ENCODE measurements at places on chromosomes 7 and 10.

DNA sequence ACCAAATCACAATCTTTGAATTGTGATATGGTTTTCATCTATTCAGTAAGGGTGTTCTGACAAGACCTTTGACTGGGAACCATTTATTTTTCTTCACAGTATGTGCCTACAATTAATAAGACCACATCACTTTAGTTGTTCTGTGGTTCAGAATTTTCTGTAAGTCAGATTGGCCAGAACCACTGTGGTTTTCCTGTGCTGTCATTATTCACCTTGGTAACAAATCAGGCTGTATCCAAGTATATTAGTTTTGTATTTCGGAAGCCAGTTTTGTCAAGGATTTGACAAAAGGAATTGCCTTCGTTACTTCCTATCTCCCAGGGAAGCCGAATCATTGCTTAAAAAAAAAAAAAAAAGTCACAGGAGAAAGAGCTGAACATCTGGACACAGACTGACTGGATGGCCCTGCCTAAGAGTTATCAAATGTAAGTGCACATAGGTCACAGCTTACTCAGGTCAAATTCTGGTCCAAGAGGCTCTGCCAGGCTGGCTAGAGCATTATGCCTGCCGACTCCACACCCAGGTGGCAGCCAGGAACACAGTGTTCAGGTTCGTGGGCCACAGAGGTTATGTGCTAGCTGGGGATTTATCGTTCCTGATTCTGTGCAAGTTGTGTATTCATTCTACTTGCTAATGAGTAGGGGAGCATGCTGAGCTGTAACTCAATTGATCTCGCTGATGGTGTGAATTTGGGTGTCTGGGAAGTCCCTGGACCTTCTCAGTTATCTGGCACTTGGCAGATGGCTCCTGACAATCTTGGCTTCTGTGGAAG is 175.3 kb downstream of the JAZF1 start:
- DNase-seq: peak; percentile 47

DNA sequence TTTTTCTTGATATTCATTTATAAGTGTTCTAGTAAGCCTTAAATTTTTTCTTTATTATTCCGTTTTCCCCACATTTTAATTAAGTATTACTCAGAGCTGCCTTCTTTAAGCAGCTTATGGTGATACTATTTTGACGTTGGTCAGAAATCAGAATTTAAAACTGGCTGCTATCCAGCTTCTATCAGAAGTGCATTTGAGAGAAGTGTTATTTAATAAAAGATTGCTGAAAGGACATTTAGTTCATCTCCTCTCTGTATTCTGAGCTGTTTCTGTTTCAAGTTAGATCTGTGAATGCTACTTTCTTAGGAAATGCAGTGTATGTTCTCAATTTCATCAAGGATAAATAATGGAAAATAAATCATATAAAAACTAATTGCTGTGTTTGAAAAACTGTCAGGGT is 17.4 kb downstream of the KLHL7 start:
- DNase-seq: no peak

DNA sequence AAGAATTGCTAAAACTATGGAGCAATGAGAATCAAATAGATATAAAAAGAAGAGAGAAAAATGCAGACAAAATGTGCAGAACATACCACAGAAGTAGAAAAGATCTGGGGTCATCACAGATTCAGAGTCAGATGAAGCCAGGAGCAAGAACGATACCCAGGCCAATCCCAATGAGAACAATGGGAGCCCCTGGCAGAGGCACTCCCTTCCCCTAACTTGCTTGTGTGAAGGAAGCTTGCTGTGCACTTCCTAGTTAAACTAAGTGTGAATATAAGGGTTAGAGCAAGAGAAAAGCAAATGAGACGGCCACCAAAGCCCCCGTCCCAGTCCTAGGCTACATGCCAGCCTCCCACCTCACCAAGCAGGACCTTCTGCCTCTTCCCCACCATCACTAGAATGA is 12.7 kb downstream of the PARP12 start:
- no peak for DNase-seq

DNA sequence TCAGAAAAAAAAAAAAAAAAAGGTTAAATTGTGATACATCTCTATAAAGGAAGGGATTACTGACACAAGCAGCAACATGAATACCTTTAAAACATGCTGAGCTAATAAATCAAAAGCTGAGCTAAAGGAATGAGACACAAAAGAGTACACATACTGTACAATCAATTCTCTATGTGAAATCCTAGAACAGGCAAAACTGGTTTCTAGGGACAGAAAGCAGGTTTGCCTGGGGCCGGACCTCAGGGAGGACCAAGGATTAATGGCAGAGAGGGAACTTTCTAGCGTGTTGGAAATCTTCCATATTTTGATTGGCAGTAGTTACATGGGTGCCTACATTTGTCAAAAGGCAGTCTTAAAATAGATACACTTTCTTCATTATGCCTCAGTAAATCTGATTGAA is 52.5 kb downstream of the KLRG2 start:
- no peak for DNase-seq

GRCh38 chr7:51236470-51237132 is 80.0 kb downstream of the COBL start:
- DNase-seq: no peak

- no peak for DNase-seq
Observed at GRCh38 chr7:81014266-81014665, 95.4 kb upstream of the SEMA3C start.

GRCh38 chr10:51397695-51398094 is 301.7 kb downstream of the CSTF2T start:
- peak; percentile 76 for DNase-seq

DNA sequence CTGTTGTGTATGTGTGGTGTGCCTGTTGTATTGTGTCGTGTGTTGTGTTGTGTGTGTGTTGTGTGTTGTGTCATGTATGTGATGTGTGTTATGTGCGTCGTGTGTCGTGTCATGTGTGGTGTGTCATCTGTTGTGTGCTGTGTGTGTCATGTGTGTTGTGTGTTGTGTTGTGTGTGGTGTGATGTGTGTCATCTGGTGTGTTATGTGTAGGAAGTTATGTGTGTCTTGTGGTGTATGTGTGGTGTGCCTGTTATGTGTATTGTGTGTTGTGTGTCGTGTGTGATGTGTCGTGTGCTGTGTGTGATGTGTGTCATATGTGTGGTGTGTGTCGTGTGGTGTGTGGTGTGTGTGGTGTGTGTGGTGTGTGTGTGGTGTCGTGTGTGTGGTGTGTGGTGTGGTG is 145.2 kb downstream of the DNAJB6 start:
- DNase-seq: no peak

DNA sequence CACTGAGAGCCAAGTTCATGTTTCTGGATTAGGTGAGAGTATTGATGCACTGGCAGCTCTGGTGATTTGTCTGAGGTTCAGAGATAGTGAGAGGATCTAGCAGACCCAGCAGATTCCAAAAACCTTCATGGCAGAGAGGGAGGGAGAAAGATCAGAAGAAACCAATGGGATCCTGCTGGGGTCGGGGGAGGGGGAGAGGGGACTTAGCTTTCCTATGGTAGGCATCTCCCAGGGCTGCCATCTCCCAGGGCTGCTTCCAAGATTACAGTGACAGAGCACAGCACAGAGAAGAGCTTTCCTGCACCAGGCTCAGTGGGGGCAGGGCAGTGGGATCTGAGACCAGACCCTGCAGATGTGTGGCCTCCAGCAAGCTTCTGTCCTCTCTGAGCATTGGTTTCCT is 76.8 kb upstream of the GDF10 start:
- DNase-seq: no peak

GRCh38 chr10:49534670-49535381 is 4.1 kb downstream of the ERCC6 start:
- DNase-seq: no peak

DNA sequence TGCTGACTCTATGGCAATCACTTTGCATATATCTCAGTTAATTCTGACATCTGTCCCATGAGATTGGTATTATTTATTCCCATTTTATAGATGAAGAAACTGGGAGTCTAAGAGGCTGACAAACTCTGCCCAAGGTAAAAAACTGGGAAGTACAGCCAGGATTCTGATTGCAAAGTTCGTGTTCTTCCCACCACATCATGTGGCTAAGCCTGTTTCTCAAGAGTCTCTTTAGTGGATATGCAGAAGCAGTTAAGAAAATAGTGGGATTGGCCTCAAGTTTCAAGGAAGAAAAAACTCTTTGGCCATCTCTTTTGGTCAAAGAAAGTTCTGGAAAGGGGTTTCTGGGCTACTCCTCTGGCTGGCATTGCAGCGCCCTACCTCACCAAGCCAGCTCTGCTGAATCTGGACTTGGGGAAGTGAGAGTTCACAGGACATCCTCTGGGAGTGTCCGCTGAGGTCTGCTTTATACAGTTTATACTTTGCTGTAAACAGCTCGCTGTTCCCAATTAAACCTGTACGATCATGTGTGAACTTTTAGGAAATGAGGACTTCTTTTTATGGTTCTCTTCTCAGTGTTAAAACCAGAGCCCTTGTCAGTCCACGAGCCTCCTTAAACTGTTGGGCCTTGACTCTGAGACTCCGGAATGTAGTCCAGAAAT is 12.2 kb upstream of the BMPR1A start:
- peak; percentile 42 for DNase-seq

DNA sequence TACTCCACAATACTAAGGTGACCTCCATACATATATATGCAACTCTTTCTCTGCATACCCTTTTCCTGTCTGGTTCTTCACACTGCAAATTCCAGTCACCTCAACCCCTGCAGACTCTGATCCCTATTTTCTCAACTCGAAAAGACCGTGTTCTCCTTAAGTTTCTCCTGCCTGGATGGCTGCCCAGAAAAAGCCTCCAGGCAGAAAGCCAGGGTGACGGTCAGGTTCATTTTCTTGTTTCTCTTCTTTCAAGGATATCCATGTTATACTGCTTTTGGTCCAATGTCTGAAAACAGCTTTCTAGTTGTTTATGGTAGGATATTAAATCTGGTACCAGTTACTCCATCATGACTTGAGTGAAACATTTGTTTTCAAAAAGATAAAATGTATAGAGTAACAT is 267.8 kb upstream of the MYO3A start:
- DNase-seq: peak; percentile 19

DNA sequence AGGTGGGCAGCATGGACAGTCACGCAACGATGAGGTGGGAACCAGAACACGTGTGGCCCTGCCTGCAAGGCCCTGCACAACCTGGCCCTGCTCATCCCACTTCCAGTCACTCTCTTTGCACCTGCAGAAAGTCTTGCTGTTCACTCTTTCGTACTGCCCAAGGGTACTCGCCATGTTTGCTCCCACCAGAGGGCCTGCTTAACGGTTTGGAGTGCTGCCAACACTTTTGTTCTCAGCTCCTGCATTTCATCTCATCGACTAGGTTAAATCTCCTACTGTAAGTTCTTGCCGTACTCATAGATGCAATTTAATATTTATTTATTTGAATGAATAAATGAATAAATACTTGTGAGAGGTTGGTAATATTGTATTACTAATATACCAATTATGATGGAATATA is 315.3 kb downstream of the SDK1 start:
- DNase-seq: no peak

DNA sequence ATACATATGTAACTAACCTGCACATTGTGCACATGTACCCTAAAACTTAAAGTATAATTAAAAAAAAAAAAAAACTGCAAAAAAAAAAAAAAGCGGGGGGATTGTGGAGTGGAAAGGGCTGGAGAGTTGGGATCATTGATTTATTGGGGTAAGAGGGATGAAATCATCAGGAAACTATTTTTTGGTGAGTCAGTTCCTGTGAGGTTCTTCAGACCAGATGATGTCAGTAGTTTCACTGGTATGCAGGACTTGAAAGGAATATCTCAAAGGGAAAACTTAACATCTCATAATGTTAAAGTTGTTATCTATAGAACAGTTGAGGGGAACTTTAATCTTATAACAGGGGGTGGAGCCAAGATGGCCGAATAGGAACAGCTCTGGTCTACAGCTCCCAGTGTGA is 32.6 kb upstream of the TECTB start:
- no peak for DNase-seq

DNA sequence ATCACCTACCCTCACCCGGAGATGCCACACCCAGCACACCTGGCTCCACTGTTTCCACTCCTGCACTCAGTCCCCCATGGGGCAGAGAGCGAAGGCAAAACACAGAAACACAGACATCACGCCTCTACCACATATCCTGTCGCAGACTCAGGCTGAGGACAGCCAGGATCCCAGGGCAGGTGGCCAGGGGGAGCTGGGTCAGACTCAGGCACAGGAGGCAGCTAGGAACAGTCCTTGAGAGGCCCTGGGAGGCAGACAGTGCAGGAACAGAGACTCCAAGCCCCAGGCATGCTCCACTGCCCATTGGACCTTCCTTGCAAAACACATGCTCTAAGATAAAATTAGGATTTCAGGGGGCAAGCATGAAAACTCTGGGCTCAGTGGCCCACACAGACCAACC is 154.4 kb upstream of the C7orf33 start:
- no peak for DNase-seq

DNA sequence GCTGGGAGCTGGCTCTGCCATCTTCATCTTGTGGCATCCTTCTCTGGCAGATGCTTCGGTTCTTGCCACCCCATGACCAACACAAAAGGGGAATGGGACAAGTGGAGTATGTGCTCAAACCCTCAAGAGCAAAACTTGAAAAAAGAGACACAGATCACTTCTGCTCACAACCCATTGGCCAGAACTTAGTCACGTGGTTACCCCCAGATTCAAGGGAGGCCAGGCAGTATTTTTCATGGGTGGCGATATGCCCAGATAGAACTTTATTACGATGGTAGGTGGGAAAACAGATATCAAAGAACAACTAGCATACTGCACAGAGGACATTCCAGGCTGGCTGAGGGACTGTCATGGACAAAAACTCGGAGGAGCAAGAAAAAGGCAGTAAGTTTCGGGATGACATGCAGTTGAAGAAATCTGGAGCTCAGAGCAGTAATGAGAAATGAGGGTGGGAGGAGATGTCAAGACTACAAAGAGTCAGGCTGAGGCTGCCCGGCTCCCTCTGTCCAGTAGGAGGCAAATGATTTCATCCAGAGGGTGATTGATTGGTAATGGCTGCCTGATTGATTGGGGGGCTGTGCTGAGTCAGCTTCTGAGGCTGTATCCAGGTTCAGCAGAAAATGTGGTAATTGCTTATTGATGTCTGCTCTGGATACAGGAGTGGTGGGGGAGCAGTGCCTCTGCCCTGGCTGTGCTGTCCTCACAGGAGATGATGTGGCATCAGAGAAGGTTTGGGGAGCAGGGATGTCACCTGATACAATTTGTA is 25.3 kb downstream of the COL13A1 start:
- DNase-seq: no peak

- DNase-seq: no peak
Observed at GRCh38 chr7:130867581-130868136, 133.7 kb upstream of the KLF14 start.

- no peak for DNase-seq
Observed at GRCh38 chr10:63010203-63010602, 122.9 kb upstream of the NRBF2 start.

DNA sequence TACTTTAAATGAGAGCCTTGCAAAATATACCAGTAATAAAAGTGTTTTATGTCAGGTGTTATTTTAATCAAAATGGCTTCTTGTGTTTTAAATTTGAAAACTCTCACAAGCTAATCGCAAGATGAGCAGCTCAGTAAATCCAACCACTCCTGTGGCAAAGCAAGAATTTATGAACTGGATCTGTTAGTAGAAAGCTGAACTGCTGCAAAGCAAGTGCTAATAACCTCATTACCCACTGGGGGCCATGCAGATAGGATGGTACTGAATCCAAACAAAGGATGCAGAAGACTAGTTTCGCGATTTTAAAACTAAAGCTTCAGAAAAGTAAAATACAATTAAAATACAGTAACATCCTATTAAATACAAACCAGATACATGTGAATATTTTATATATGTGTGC is 468.0 kb downstream of the PARD3 start:
- no peak for DNase-seq

Data from muscle of leg (tissue), 16 donors.